ENCODE measurements at places on chromosomes 1 and 21. TPM values are rescaled to one million over a fixed set of nuclear protein-coding genes. Genes with fewer than 3 reads are reported as not detected.

- no peak overlapping the region for H3K4me3 ChIP-seq
- no peak for DNase-seq
- no peaks in the 10 kb centered on the region for H3K27me3 ChIP-seq
- H3K36me3 ChIP-seq, result peaks cover 20% of the 10 kb centered on the region
These were observed 5.2 kb downstream of the LEPR start for GRCh38 chr1:65425697-65426096.

DNA sequence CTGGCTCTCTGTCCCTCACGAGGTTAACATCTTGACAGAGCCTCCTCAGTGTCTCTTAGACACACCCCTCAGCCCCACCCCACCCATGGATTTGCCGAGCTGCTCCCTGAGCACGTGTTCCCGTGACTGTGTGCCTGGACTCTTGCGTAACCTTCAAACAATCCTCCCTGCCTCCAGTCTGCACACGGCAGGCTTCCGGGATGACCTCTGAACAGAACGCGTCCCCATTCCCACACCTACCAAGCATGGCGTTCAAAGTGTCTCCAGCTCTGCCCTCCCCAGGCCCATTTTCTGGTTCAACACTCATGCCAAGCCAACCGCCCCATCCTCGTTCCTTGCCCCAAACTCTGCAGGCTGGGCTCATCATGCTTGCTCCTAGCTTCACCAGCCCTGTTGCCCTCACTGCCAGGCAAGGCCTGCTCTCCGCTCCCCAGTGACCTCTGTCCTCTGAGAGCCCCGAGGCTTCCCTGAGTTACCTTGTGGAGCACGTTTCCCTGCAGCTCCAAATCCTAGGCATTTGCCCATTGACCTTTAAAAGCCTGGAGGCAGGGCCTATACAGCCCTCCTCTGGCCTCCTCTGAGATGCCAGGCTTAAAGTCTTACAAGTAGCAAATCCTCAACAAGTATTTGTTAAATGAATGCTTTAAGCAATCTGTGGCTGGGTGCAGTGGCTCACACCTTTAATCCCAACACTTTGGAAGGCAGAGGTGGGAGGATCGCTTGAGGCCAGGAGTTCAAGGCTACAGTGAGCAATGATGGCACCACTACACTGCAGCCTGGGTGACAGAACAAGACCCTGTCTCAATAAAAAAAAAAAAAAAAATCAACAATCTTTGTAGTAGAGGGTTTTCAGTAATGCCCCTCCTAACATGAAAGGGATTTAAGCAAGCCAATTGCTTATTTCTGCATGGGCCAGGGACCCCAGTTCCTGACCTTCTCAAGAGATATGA, 5.0 kb downstream of the AGT start:
- no peak for DNase-seq
- H3K4me3 ChIP-seq, result no peak overlapping the region
- H3K36me3 ChIP-seq, result no peaks in the 10 kb centered on the region
- H3K27me3 ChIP-seq, result no peaks in the 10 kb centered on the region

- no peak overlapping the region for H3K27ac ChIP-seq
- no peak for DNase-seq
- peaks cover 31% of the 10 kb centered on the region for H3K4me1 ChIP-seq
- peaks cover 6% of the 10 kb centered on the region for H3K27me3 ChIP-seq
These were observed 296.5 kb upstream of the PLXNA2 start for GRCh38 chr1:208540724-208541123.

DNA sequence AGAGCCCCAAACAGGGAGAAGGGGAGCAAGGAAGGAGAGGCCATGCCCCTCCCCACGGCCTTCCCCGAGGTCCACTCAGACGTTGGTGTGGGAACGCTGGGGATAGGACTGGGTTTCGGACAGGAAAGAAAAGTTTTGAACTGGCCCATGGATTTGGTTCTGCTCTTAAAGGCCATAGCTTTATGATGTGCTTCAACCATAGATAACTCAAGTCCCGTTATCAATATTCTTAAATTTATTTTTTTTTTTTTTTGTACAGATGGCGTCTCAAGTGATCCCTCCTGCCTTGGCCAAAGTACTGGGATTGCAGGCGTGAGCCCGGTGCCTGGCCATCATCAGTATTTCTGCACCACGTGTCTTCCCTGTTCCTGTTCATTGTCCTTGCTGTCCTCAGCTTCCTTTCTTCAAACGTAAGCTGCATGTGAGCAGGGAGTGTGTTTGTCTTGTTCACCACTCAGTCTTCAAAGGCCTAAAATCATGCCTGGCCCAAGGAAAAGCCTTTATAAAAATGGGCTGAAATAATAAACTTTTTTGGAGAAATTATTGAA, 820 bp upstream of the KRTAP10-1 start:
- no peaks in the 10 kb centered on the region for H3K27me3 ChIP-seq
- H3K4me3 ChIP-seq, result no peak overlapping the region
- no peaks in the 10 kb centered on the region for H3K4me1 ChIP-seq
- no peaks in the 10 kb centered on the region for H3K36me3 ChIP-seq
- no peak for DNase-seq

DNA sequence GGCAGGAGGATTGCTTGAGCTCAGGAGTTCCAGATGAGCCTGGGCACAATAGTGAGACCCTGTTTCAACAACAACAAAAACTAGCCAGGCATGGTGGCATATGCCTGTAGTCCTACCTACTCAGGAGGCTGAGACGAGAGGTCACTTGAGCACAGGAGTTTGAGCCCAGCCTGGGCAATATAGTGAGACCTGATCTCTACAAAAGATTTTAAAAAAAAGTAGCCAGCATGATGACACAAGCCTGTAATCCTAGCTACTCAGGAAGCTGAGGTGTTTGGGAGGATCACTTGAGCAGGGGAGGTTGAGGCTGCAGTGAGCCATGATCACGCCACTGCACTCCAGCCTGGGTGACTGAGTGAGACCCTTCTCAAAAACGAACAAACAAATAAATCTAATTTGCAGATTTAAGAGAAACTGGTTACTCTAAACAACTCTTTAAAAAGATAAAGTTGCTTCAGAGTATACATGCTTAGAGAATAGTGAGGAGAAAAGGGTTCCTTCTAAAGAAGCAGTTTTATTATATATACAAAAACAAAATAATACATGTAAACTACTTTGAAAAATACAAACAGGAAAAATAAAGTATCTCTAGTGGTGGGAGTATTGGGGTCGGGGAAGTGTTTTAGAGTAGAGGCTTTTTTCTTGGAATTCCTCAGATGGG, 88.4 kb downstream of the ADCY10 start:
- H3K4me1 ChIP-seq, result no peaks in the 10 kb centered on the region
- no peak overlapping the region for H3K27ac ChIP-seq

DNA sequence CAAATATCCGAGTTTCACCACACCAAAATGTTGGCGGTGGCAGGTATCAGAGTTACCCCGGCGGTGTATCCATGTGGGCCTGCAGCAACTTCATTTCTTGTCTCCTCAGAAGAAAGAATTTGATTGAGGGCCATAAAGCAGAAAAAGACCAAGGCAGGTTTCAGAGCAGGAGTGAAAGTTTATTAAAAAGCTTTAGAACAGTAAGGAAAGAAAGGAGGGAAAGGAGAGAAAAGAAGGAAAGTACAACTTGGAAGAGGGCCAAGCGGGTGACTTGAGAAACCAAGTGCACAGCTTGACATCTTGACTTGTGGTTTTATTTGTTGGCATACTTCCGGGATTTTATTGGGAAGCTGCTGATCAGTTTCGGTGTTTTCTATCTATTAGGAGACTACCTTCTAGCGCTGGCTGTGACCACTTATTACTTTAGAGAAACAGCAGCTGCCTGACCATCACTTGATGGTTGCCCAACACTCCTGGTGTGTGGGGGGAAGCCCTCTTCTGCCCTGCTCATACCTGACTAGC, 75.5 kb upstream of the RAB3GAP2 start:
- no peaks in the 10 kb centered on the region for H3K36me3 ChIP-seq
- no peak overlapping the region for H3K27ac ChIP-seq
- no peaks in the 10 kb centered on the region for H3K27me3 ChIP-seq
- no peak overlapping the region for H3K4me3 ChIP-seq

DNA sequence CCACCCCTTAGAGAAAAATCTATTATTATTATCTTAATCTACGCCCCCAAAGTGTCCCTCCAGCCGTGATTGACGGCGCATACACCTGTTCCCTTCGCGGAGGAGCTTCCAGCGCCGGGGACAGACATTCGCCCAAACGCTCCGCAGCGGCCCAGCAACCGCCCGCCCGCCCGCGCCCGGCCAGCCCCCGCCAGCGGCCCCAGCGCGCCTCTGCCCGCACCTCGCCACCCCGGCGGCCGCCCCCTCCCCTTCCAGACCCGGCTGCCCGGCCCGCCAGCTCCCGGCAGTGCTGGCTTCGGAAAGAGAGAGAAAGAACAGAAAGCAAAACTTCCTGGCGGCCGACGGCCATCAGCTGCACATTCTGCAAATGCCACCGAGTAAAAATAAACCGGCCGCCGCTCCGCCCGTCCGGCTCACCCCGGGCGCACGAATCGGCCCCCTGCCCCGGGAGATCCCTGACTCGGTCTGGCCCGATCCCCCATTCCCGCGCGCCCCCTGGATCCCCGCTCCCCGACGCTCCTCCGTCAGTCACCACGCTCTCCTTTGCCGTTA, 1.6 kb downstream of the CASZ1 start:
- H3K27ac ChIP-seq, result no peak overlapping the region
- no peak for DNase-seq
- peaks cover 35% of the 10 kb centered on the region for H3K27me3 ChIP-seq
- H3K36me3 ChIP-seq, result no peaks in the 10 kb centered on the region
- peak overlapping the region; percentile 85 for H3K4me3 ChIP-seq

GRCh38 chr1:46996659-46997281, 26.7 kb upstream of the CYP4X1 start:
- H3K27me3 ChIP-seq, result peaks cover 58% of the 10 kb centered on the region
- H3K36me3 ChIP-seq, result no peaks in the 10 kb centered on the region
- H3K4me3 ChIP-seq, result no peak overlapping the region
- no peaks in the 10 kb centered on the region for H3K4me1 ChIP-seq
- no peak overlapping the region for H3K27ac ChIP-seq
- no peak for DNase-seq

- H3K36me3 ChIP-seq, result peaks cover 41% of the 10 kb centered on the region
- no peak overlapping the region for H3K27ac ChIP-seq
- no peak for DNase-seq
- H3K4me3 ChIP-seq, result no peak overlapping the region
- no peaks in the 10 kb centered on the region for H3K27me3 ChIP-seq
These were observed 21.8 kb downstream of the KDM4A start for GRCh38 chr1:43671626-43672330.

TSPAN1 gene
- total RNA-seq, result not detected

CA6 gene
- total RNA-seq, result not detected

SORT1 gene
- total RNA-seq, result 60.8 TPM

SPATA45 gene
- 0.68 TPM for total RNA-seq

TFF3 gene
- total RNA-seq, result not detected

SMCP gene
- total RNA-seq, result not detected

Measured in neural crest cell (in vitro differentiated cells).